Stimulated activated CD8-positive, alpha-beta memory T cell treated with anti-CD3 and anti-CD28 coated beads, Interleukin-15, amount 100 ng/mL, for 1 hour (primary cell): ENCODE measurements at places on chromosomes 7 and 10.

- no peak for DNase-seq
These were observed 310.1 kb upstream of the SORCS1 start for GRCh38 chr10:107474650-107475049.

DNA sequence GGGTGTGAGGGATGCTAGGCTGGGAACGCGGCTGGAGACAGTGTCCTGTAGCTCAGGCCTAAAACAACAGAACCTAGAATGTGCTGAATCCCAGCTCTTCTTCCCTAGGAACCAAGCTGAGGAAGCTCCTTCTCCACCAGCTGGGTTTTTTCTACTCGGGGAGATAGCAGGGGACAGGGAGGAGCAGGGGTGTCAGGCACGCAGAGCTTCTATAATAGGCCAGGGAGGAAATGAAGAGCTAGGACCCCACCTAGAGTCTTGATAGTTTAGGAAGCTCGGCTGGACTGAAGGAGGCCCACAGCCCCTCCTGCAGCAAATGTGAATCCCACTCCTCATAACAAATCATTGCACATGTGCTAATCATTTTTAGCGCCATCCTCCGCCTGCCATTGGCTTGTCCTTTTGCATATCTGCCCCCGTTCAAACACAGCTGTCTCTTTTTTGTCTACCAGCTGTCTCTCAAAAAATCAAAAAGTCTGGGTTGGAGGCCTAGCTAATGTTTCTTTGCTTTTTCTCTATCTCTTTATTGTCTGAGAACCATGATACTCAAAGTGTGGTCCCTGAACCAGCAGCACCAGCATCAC, 24.1 kb upstream of the FAM180A start:
- no peak for DNase-seq

GRCh38 chr7:24637021-24637420, 63.8 kb downstream of the PALS2 start:
- DNase-seq: no peak

DNA sequence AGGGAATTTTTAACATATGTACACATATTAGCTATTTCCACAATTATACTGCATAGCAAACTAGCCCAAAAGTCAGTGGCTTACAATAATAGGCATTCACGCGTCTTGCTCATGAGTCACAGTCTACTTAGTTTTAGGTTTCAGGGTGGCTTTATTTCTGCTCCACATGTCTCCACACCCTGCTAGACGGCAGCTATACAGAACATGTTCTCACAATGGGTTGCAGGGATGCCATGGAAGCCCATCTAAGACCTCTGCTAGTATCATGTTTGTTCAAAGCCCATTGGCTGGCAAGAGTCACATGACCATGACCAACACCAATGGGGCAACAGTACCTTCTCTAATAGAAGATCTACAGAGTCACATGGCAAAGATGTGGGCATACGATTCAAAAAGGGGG, 96.3 kb upstream of the NEBL start:
- DNase-seq: no peak

DNA sequence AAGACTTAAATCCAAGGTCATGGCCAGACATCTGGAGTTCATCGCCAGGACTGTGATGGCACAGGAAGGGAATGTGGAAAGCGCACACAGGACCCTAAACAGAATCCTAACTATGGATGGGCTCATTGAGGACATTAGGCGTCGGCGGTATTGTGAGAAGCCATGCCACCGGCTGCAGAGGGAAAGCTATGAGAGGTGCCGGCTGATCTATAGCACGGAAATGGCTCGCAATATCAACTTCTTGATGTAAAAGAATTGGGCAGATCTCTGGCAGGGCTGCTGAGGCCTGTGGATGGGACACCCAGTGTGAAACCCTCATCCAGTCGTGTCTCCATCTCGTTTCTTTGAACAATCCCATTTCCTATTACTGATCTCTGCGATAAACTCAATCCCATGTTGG, 6.3 kb upstream of the CTBP2 start:
- DNase-seq: no peak

- no peak for DNase-seq
These were observed 68.6 kb upstream of the SYPL1 start for GRCh38 chr7:106180721-106181120.

DNA sequence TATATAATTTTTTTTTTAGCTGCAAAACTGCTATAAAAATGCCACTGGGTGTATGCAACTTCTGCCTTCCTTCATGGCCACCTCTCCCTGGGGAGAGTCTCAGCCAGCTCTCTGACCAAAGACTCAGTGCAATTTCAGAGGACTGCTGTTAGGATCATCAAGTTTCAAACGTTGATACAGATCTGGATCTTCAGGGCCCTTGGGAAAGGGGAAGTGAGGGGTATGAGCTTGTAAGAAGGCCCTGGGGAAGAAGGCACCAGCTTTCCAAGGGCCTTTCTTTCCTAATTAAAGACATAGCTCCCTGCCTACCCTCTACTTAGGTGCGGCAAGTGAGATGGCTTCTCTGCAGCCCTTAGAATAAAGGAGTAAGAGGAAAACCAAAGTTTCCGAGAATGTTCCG, 130.4 kb downstream of the CUL2 start:
- no peak for DNase-seq

DNA sequence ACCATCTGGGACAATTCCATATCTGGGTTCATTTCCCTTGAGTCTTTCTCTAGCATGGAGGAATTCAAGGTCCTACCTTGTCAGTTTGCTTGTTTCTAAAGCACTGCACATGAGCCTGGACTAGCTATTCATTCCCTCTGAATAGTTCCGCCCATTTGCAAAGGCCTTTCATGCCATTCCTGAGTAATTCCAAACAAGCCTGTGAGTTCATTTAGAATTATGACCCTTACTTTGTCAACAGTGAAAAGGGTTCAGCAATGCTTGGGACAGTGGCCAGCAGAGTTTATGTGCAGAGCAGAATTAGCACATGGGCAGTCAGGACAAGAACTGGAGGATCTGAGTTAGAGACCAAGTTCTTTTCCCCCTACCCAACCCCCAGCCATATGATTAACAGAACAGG, 27.9 kb upstream of the CRTAC1 start:
- no peak for DNase-seq

DNA sequence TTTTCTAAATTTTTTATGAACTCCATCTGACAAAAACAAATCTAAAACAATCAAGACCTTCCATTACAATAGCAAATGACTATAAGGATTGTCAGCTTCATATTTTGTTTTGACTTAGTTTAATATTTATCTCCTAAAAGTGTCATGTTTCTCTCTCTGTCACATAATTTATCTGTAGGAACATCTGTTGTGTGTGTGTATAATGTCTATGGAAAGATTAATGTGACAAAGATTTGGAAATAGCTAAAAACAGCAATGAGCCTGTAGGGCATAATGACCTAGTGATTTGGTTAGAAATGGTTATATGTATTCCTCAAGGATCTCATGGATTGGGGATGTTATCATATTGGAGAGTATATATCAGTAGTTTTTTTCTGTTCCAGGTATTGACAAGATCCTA, 69.6 kb upstream of the MDFIC start:
- no peak for DNase-seq

GRCh38 chr7:95688931-95689495, 83.3 kb upstream of the DYNC1I1 start:
- no peak for DNase-seq

DNA sequence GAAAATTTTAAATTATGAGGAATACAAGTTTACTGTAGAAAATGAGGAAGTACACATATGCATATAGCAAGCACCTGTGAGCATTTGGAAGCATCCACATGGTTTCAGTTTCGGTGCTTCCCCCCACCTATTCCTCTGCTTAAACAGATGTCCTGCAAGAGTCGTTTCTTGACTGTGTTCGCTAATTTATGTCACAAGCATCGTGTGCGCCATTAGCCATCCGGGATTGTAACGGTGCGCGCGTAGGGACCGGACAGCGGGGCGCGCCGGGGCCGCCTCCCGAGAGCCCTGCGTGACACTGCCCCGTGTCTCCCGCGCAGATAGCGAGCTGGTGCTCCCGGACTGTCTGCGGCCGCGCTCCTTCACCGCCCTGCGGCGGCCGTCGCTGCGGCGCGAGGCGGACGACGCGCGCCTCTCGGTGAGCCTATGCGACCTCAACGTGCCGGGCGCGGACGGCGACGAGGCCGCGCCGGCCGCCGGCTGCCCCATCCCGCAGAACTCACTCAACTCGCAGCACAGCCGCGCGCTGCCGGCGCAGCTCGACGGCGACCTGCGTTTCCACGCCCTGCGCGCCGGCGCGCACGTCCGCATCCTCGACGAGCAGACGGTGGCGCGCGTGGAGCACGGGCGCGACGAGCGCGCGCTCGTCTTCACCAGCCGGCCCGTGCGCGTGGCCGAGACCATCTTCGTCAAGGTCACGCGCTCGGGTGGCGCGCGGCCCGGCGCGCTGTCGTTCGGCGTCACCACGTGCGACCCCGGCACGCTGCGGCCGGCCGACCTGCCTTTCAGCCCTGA, 90.9 kb downstream of the NEURL1 start:
- no peak for DNase-seq

DNA sequence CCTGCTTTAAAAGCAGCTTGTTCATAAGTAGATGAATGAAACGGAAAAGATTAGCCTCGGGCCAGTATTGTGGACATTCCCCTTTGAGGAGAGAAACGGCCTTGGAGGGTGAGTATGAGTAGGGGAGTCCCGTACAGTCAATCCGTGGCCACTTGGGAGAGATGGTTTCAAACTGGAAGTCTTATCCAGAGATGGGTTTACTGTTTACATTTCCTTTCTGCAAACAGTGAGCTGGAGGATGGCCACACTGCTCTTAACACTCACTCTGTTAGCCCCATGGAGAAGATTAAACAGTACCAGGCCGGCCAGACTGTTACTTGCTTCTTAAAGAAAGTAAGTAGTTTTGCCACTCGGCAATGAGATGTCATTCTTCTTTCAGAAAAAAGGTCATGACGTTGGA, 20.3 kb downstream of the CALHM2 start:
- no peak for DNase-seq

DNA sequence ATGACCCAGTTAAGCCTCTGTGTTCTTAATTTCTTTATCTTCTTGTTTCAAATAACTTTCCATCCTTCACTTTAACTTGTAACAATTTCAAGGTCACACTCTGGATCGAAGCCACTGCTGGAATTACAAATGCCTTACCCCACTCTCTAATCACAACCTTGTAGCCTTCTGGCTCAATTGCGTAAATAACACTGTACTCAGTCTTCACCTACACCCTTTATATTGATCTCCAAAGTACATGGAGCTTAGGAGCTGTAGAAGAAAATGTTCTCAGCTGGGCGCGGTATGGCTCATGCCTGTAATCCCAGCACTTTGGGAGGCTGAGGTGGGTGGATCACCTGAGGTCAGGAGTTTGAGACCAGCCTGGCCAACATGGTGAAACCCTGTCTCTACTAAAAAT, 164.3 kb upstream of the NPSR1 start:
- DNase-seq: no peak

- DNase-seq: no peak
These were observed 64.6 kb upstream of the ELN start for GRCh38 chr7:73963252-73963822.

- DNase-seq: no peak
These were observed 63.1 kb upstream of the STEAP1B start for GRCh38 chr7:22563032-22563501.

- no peak for DNase-seq
These were observed 123.7 kb downstream of the AVL9 start for GRCh38 chr7:32618987-32619386.

GRCh38 chr7:4607311-4607729, 74.8 kb upstream of the FOXK1 start:
- no peak for DNase-seq

- no peak for DNase-seq
These were observed 221.5 kb downstream of the MBL2 start for GRCh38 chr10:52551046-52551445.
